Activated T-helper 1 cell treated with Interleukin-2 at 50 U/mL for 16 hours (primary cell): ENCODE measurements at places on chromosomes 1 and 21.

DNA sequence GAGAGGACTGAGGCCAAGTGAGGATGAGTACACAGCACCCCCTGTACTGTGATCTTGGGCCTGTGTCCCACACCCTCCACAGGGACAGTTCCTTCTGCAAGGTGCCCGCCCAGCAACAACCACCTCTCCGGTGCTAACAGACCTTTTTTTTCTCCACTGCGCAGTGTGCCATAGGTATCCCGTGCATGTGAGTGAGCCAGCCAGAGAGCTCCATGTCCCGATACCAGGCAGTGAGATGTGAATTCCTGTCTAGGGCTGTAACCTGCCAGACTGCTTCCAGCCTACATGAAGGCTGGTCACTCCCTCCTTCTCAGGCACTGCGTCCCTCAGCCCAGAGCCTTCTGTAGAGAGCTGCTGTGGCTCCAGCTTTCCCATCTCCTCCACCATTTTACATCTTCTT, 56.9 kb downstream of the PCBP3 start:
- no peak for DNase-seq

- DNase-seq, result no peak
These were observed 41.3 kb upstream of the SLC44A3 start for GRCh38 chr1:94778808-94779207.

DNA sequence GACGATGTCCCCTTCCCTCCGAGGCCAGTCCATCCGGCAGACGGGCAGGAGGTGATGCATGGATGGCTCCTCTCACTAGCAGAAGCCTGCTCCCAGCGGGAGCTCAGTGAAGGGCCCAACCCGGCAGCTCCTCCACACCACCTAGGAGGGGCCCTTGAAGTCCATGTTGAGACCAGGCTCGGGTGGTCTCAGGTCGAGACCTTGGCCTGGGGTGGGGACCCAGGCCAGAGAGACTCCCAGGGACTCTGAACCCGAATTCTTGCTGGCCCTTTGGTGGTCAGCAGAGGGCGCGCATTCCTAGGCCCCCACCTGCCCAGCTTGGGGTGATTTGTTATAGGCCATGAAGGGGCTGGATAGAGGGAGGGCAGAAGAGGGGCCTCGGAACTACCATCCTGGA, 642 bp upstream of the NT5C1A start:
- DNase-seq, result no peak

DNA sequence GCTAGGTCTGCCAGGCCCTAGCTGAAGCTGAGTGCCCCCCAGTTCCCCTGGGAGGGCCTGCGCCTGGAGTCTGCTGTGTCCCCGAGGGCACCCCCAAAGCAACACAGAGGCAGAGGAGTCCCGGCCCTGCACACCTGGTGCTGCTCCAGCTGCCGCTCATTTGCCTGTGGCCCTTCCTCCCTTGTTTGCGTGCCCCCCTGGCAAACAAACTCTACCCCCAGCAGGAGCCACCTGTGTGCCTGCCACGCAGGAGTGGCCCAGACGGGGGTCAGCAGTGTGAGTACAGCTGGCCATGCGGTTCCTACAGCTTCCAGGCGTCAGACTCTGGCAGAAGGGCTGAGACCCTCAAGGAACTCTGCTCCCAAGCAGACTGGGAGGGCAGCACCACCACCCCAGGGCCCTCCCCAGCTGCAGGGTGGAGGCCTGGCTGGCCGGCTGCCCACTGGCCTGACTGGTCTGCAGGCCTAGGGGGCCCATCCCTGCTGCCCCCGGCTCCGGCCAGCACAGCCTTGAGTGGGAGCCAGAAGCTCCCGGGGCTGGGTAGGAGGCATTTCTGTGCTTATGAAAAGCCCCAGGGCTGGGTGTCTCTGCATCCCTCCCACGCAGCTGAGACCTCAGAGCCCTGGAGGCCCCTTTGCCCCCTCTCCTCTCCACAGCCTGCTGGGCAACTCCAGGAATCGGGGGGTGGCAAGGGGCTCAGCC, 563 bp upstream of the TAS1R3 start:
- DNase-seq, result no peak

GRCh38 chr1:185560760-185561159, 173.4 kb upstream of the HMCN1 start:
- no peak for DNase-seq

- peak; percentile 59 for DNase-seq
These were observed 29.7 kb downstream of the HEYL start for GRCh38 chr1:39609618-39610331.
